ENCODE measurements at places on chromosomes 2 and 18.

DNA sequence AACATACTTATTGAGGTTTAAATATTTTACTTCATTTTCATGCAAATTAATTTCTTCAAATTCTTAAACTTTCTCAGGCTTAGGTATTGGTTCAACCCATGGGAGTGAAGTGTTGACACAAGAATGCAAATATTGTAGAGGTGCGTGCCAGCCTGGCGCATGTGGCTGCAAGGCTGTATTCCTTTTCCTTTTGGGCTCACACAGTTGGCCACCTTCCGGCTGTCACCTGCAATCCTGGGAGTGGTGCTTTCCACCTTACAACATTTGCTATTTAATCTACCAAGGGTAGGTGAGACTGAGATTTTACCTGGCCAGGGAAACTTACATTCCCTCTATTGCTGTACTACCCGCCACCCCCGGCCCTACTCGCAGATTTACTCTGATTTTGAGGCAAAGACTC lies 141.1 kb downstream of the DCC start:
- DNase-seq = no peak

DNA sequence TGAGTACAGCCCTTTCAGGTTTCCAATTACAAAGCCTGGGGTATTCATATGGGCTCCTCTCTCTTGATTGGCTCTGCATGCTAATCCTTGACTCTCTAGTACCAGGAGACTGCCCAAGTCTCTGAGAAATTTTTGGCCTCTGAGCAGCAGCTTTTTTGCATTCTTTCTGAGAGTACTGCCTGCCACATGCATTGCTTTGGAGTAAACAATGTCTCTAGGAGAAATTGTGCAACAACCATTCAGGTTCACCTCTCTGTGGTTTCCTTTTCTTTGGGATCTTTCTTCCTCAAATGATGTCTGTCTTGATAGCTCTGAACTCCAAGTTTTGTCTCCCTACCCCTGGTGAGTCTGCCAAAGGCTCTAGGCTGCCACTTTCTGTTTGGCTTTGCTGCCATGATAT lies 115.8 kb upstream of the SETBP1 start:
- DNase-seq = no peak

DNA sequence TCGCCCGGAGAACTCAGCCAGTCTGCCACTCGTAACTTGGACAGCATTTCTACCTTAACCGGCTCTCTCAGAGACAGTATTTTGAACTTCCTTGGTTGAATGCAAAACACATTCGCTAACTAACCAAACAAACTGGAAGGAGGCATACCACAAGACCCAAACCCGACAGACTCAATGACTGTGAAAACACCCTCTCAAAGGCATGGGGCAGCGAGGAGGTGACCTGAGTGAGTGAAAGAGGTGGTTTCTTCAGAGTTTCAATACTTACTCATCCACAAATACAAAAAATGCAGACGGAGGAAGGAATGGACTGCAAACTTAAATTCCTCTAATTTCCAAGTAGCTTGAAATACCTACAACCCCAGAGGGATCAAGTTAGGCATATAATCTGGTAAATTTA lies 132.9 kb downstream of the GAREM1 start:
- DNase-seq = no peak

GRCh38 chr2:97868986-97869721 lies 126.6 kb downstream of the TMEM131 start:
- no peak for DNase-seq

DNA sequence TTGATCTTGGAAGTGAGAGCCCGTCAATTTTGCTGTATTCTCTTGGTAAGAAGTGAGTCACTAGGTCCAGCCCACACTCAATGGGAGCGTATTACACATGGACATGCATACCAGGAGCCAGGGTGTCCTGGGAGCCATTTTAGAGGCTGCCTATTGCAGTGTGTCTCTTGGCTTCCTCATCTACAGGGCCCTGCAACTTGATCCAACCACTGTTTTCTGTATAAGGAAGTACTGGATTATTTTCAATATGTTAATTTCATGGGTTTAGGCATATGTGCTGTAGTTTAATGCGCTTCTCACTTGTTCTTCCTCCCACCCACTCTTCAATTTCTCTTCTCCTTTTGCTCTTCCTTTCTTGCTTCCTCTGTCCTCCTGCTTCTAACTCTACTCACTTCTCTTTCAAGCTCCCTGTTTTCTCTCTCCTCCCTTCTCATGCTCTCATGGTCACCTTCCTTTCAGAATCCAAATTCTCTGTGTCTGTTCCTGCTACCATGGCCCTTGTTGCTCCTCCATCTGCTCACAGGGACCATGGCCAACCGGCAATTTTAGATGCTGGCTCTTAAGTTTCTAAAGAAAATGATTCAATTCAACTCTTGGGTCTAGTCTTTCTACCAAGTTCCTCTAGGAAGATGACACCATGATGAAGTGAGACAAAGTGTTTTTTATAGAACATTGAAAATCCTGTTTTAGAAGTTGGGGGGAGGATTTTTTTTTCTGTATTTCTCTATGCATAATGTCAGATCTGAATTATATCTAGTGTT lies 152.0 kb upstream of the ZEB2 start:
- DNase-seq = no peak

- DNase-seq = no peak
Observed at GRCh38 chr2:22885245-22885644, 499.7 kb upstream of the KLHL29 start.

DNA sequence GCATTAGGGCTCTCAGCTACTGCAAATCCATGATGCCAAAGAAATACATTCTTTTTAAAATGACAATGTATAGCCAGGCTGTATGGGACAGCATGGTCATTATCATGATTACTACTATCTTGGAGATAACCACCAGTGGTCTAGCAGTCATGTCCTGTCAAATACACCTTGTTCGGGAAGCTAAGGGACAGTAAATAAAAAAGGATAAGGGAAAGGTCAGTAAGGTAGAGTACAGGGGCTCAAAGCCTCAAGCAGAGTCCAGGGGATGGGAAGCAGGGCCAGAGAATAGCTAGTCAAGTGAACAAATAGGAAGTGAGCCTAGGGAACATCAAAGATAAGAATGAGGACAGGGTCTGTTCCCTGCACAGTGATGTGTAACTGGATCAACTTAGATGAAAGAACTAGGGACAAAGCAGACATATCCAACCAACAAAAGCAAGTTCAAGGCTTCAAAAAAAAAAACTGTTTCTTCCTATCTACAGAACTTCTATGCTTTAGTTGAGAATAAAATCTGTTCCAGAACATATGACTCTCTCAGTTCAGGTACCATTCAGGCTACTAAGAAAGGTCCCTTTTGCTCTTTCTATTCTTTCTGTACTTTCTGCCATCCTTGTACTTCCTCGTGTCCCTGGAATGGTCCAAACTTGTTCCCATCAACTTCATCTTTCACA lies 62.9 kb upstream of the EHBP1 start:
- DNase-seq = no peak

DNA sequence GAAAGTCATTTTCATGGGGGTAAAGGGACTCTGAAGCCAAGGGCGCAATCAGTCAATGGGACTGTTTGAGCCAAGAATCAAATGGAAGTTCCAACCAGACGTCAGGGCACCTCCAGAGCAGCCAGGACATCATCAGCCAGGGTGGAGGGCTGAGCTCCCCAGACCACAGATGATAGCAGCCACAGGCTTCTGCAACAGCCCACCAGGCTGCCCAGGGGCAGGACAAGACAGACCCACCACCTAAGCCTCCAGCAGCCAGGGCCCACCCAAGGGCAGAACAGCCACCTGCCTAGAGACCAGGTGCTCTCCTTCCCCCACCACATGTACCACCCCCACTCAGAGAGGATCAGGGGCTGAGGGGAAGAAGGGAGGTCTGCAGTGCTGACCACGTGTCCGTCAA lies 53.8 kb upstream of the SLC66A3 start:
- DNase-seq = no peak

DNA sequence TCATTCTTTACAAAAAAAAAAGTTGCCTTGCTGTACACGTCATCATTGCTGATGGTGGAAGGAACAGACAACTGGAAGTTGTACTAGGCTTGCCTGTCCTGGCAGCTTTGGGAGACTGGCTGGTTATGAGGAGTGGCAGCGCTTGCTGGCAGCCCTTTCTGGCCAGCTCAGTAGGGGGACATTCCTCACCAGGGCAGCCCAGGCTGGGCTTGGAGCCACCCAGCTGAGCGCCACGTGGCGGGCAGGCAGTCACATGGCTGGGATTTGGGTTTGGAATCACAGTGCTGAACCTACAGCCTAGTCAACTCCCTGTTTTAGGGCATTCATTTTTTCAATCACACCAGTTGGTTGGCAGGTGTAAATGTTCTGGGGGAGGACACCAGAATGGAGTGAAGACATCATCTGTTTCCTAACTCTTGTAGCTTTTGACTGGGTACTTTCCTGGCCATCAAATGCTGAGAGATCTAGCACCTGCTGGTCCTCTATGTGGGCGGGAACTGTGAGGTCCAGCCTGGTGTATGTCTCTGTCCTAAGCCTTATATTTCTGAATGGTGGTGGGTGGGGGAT lies 139.3 kb downstream of the SETBP1 start:
- DNase-seq = no peak

GRCh38 chr2:17799301-17800120 lies 16.7 kb upstream of the MSGN1 start:
- DNase-seq = no peak

DNA sequence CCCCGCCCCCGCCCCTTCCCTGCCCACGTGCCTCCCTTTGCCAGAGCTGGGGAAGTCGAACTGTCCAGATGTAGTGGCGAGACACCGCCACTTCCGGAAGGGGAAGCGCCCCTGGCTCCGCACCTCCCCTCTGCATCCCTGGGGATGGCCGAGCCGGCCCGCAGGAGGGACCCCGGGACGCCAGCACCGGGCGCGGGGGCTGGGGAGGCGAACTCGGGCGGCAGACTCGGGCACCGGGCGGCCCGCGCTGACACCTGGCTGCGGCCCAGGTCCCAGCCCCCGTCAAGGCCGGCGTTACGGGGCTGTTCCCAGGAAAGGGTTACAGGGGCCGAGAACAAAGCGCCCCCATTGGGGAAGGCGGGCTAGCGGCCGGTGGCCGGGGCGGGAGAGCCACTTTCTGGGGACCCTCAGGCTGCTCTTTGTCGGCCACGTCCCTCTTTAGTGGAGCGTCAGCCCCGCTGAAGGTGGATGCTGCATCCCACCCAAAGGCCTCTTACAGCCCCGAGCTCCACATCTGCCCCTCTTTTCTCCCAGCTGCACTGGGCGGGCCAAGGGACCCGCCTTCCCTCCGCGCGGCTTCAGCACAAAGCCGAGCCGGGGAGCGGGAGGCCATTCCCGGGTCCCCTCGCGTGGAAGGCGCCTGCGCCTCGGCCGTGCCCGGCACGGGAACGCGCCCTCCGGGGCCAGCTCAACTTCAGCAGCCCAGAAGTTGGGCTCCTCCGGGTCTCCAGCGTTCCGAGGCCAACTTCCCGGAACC lies 1.3 kb downstream of the SDC1 start:
- no peak for DNase-seq

- DNase-seq = no peak
Observed at GRCh38 chr2:231228223-231228622, 29.8 kb downstream of the ARMC9 start.

DNA sequence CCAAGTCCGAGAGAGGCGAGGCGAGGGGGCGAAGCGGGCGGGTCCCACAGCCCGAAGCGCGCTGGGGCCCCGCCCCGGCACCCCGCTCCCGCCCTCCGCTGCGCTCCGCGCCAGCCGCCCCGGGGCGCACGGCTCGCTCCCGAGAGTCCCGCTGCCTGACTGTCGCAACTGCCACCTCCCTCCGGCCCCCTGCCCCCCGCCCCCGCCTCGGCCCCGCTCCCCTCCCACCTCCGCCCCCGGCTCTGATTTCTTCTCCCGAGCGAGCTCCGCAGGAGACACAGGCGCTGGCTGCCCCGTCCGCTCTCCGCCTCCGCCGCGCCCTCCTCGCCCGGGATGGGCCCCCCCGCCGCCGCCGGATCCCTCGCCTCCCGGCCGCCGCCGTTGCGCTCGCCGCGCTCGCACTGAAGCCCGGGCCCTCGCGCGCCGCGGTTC lies at the start of gene WNT6:
Gene WNT6, plus strand, starts transcription at position 250 of the 432 bp plus-strand sequence. CDS start 233 bp downstream, outside the sequence.
- DNase-seq = no peak

DNA sequence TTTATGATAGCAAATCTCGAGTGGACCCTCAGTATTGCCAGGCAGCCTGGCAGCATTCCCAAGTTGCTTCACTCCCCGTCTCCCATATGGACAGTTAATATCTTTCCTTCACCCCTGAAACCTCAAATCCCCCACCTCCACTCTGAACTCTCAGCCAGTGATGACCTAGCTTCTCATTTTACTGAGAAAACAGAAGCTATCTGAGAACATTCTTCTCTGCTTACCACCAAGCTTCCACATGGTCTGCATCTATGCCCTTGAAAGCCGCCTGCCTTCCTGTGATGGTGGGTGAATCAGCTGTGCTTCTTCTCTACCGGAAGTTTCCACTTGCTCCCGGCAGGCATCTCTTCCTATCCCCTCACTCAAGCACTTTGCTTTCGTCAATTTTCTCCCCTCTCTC lies 529.2 kb downstream of the EPHA4 start:
- no peak for DNase-seq

DNA sequence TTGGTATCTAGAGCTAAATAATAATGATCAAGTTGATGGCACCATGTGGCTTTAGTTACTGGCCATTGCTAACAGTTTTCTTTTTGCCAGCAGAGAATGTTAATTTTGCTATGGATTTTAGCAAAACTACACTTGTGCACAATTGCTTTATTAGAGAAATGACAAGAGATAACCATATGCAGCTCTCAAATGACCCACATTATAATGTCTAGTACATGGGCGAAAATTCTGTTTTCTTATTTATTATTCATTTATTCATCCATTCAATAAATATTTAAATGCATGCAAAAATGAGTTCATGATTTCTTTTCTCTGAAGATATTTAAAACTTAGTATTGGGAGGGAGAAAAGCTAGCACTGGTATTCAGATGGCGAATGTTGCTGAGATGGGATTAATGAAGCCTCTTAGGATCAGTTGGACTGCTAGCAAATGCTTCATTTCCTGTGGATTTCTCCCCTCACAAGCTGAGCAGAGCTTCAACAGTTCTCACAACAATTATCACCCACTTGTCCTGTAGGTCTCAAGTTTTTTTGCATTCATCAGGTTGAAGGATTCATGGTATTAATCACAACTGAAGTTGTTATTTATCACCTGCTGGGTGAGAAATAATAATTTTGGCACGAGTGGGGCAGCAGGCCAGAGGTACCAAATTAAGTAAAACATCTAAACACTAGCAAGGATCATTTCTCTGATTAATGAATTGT lies 95.2 kb downstream of the MTX2 start:
- no peak for DNase-seq

- no peak for DNase-seq
Observed at GRCh38 chr2:66460031-66460430, 25.1 kb downstream of the MEIS1 start.

- no peak for DNase-seq
Observed at GRCh38 chr2:46135958-46136357, 161.2 kb upstream of the EPAS1 start.

Measured in stimulated activated CD4-positive, alpha-beta T cell treated with anti-CD3 and anti-CD28 coated beads, Interleukin-2, amount 100 ng/mL, for 48 hours (primary cell).